Foreskin keratinocyte (primary cell): ENCODE measurements at places on chromosomes 12 and 14. TPM values are rescaled to one million over a fixed set of nuclear protein-coding genes. Genes with fewer than 3 reads are reported as not detected.

Gene ARID4A
- 6.2 and 6.4 TPM in 2 replicates for total RNA-seq

Gene STRAP
- 177 and 178 TPM in 2 replicates for total RNA-seq

- DNase-seq: no peak
Observed at GRCh38 chr12:3247629-3248161, 170.5 kb downstream of the TSPAN9 start.

Gene LUM
- total RNA-seq: 0.07 TPM in 1 of 2 replicates, not detected in the other

Gene OR10AD1
- not detected in 2 replicates for total RNA-seq

Gene KIF5A
- 0.10 and 0.11 TPM in 2 replicates for total RNA-seq

GRCh38 chr12:56522411-56523193, 982 bp downstream of the RBMS2 start:
- DNase-seq: no peak

GRCh38 chr12:92445253-92446082, 257.3 kb upstream of the PLEKHG7 start:
- no peak for DNase-seq
